Placental pericyte (primary cell): ENCODE measurements at places on chromosomes 4 and X. TPM values are rescaled to one million over a fixed set of nuclear protein-coding genes. Genes with fewer than 3 reads are reported as not detected.

The MFAP3L gene
- 0.86 and 1.1 TPM in 2 replicates for total RNA-seq

The ZNF711 gene
- total RNA-seq, result 0.57 TPM in 1 of 2 replicates, not detected in the other

The ARHGAP6 gene
- total RNA-seq, result 4.4 and 6.8 TPM in 2 replicates

The HSFX3 gene
- not detected in 2 replicates for total RNA-seq

The RBM47 gene
- total RNA-seq, result 2.3 and 9.8 TPM in 2 replicates

The TGIF2LX gene
- total RNA-seq, result not detected in 2 replicates

The AMOT gene
- 2.6 and 2.9 TPM in 2 replicates for total RNA-seq

The KLKB1 gene
- total RNA-seq, result 0.14 TPM in 1 of 2 replicates, not detected in the other

The PRMT9 gene
- total RNA-seq, result 7.9 and 10.3 TPM in 2 replicates

The GRXCR1 gene
- total RNA-seq, result not detected in 2 replicates

The TBX22 gene
- not detected in 2 replicates for total RNA-seq

The IL9R gene
- not detected in 2 replicates for total RNA-seq

The SMIM31 gene
- total RNA-seq, result not detected in 2 replicates

The CABS1 gene
- total RNA-seq, result not detected in 2 replicates

The WAS gene
- total RNA-seq, result 0.14 TPM in 1 of 2 replicates, not detected in the other

The NPFFR2 gene
- total RNA-seq, result 6.1 and 9.0 TPM in 2 replicates

The ANK2 gene
- 13.3 and 30.4 TPM in 2 replicates for total RNA-seq

The SRPK3 gene
- 0.44 and 1.7 TPM in 2 replicates for total RNA-seq

The GC gene
- total RNA-seq, result not detected in 2 replicates

The MTMR8 gene
- total RNA-seq, result not detected in 2 replicates

The STAP1 gene
- total RNA-seq, result not detected in 2 replicates

The CYBB gene
- under 0.01 and 0.14 TPM in 2 replicates for total RNA-seq

The HTR2C gene
- 0.44 and 1.3 TPM in 2 replicates for total RNA-seq

The PDHA1 gene
- 44.4 and 68.7 TPM in 2 replicates for total RNA-seq

The SPANXD gene
- total RNA-seq, result not detected in 2 replicates

The IDUA gene
- total RNA-seq, result 17.0 and 17.9 TPM in 2 replicates

The GPRASP2 gene
- 5.9 and 10.7 TPM in 2 replicates for total RNA-seq

The SPARCL1 gene
- 0.14 TPM in 1 of 2 replicates, not detected in the other for total RNA-seq

The CXCL11 gene
- total RNA-seq, result 0.14 TPM in 1 of 2 replicates, not detected in the other

The MMRN1 gene
- 0.57 TPM in 1 of 2 replicates, not detected in the other for total RNA-seq

The TMPRSS11A gene
- not detected in 2 replicates for total RNA-seq

The ABLIM2 gene
- total RNA-seq, result 0.22 and 0.29 TPM in 2 replicates
